ENCODE measurements at places on chromosomes 2 and 18.

- DNase-seq, result no peak
Observed at GRCh38 chr2:181058378-181059269, 78.2 kb downstream of the UBE2E3 start.

DNA sequence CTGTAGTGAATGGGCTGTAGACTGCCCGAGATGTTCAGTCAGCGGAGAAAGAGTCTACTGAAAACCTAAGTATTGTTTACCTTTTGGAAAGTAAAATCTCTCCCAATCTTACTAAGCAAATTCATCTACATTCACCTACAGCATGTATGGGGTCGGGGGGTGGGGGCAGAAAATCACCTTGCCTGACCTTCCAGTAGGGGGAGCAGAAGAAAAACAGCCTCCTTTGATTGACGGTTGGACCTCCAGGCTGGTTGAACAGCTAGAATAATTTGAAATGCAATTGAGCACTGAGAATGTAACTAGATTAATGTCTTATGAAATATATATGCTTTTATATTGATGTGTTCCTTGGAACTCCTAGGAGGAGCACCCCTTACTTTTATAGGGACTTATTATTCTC lies 10.0 kb downstream of the LRATD1 start:
- no peak for DNase-seq

- DNase-seq, result no peak
Observed at GRCh38 chr2:223952280-223952968, 4.8 kb upstream of the MRPL44 start.

DNA sequence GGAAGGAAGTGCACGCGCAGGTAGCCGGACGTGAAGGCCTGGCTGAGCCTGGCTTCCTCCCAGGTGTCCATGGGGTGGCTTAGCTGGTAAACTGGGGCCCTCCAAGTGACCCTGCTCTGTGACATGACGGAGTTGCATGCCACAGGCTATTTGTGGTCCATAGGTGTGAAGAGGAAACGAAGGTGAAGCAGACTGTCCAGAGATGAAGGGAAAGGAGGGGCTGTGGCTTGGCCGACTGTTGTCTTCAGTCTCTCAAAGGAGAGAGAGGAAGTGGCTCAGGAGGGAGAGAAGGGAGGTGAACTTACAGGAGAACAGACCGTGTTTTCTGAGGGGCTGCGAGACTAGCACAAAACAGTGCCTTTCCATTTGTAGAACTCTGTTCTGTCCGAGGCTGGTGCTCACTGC lies 19.3 kb downstream of the INPP5D start:
- no peak for DNase-seq

DNA sequence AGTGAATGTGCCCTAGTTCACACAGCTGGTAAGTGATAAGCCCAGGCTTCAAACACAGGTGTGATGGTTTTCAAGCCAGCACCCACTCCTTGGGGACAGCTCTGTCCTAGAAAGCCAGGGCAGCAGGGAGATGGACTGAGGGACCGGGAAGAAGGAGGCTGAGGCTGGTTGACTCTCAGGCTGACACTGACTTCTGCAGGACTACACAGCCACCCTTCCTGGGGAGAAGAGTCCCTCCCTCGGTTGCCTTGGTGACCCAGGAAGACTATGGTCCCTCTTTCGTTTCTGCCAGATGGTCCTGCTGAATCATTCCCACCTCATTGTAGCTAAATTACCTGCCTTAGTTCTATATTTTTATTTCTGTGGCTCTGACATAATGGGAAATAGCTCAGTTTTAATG lies 11.3 kb upstream of the FSHR start:
- DNase-seq, result no peak

DNA sequence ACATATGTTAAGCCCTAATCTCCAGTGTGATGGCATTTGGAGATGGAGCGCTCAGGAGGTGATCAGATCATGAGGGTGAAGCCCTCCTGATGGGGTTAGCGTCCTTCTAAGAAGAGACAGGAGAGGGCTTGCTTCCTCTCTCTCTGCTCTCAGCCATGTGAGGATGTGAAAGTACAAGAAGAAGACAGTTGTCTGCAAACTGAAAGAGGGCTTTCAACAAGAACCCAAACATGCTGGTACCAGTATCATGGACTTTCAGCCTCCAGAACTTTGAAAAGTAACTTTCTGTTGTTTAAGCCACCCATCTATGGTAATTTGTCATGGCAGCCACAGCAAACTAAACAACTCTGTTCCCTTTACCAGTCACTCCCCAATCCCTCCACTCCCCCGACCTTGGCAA lies 47.4 kb downstream of the CACNB4 start:
- DNase-seq, result no peak

DNA sequence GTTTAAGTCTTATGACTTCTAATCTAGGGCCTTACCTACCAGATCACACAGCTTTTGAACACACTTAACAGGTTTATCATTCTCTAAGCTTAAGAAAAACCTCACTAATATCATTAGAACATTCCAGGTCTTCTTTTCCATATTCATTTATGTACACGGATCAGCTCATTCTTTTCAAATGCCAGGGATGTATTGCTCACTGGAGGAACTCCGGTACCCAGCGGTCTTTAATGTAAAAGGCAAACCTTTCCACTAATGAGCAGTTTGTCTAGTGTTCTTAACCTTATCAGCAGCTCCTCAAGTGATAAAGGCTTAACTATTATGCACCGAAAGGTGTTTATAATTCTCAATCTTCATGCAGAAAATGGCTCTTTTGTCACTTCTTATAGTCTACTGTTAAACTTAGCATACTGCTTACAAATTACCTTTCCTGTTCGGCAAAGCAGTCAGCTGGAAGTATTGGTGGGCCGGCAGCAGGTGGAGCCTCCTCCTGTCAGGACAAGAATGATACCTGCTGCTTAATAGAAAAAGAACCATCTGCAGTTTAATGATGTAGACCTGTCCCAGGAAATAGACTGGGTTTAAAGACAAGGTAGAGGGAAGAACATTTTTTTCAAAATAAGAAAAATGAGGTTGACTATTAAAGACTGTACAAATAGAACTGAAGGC lies 142.7 kb downstream of the FIGN start:
- DNase-seq, result no peak

DNA sequence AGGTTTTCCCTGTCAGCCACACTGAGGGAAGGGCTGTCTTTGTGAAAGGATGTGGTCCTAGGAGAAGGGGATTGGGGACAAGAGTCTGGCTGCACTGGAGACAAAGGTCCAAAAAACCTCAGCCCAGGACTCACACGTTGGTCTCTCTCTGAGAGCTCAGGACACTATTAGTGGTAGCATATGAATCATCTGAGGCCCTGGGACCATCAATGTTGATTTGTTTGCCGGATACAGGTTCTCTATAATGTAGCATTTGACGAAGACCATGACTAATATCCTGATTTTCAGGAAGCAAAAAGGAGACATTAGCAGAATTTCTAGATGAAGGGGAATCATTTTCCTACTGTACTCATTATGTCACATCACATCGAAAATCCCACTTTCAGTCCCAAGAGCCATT lies 22.2 kb upstream of the DNAH6 start:
- DNase-seq, result no peak

DNA sequence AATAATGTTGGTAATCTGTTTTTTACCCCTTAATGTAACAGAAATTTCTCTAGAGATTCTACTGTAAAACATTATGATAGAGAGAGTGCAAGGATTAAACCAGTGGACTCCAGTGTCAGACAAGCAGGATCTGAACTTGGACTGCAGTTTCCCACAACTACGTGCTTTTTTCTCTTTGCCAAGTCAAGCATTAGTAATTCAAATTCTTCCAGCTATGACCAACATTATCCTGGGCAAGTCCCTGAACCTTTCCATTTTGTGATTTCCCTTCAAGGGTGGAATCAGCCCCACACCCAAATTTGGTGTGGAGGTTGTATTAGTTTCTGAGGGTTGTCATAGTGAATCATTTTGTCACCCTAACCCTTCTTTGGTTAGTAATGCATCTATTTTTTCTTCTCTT lies 482.0 kb downstream of the ZNF516 start:
- no peak for DNase-seq

GRCh38 chr2:151161821-151162551 lies 99.7 kb downstream of the RBM43 start:
- DNase-seq, result peak; percentile 54

- no peak for DNase-seq
Observed at GRCh38 chr2:218368621-218369153, 12.0 kb downstream of the CATIP start.

DNA sequence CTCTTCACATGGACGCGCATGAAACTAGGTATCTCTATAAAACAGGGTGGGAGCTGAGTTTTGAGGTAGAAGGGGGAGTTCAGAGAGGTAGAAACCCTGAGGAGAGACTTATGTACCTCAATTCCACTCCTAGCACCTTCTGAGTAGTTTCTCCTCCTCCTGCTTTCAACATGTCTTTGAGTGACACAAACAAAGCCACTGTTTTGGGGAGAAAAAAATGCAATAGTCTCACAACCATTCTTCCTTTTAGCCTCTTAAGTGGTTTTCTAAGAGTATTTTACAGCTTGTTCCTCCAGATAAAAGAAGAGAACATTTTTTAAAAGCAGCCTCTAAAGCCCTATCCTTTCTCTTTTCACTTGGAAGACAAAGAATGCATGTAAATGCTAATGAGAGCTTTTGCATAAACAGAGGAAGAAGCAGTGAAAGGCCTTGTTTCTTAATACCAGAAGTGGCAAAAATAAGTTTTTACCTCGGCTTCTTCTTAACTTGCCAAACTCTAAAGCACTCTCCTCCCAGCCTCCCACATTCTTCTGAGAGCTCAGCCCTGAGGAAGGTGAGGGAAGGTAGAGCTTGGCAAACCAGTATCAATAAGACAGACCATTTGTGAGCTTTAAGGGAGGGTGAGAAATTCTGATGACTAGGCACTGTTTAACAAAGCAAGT lies 1304.4 kb upstream of the ACVR2A start:
- no peak for DNase-seq

GRCh38 chr2:26340831-26341230 lies 5.1 kb upstream of the SELENOI start:
- DNase-seq, result no peak

GRCh38 chr18:25672490-25672889 lies 320.5 kb upstream of the ZNF521 start:
- no peak for DNase-seq

GRCh38 chr2:96762529-96763311 lies 2.0 kb downstream of the CNNM4 start:
- DNase-seq, result no peak

GRCh38 chr2:227849906-227850305 lies 21.5 kb upstream of the DAW1 start:
- DNase-seq, result peak; percentile 71

GRCh38 chr18:48687346-48688042 lies 148.7 kb downstream of the CTIF start:
- no peak for DNase-seq

DNA sequence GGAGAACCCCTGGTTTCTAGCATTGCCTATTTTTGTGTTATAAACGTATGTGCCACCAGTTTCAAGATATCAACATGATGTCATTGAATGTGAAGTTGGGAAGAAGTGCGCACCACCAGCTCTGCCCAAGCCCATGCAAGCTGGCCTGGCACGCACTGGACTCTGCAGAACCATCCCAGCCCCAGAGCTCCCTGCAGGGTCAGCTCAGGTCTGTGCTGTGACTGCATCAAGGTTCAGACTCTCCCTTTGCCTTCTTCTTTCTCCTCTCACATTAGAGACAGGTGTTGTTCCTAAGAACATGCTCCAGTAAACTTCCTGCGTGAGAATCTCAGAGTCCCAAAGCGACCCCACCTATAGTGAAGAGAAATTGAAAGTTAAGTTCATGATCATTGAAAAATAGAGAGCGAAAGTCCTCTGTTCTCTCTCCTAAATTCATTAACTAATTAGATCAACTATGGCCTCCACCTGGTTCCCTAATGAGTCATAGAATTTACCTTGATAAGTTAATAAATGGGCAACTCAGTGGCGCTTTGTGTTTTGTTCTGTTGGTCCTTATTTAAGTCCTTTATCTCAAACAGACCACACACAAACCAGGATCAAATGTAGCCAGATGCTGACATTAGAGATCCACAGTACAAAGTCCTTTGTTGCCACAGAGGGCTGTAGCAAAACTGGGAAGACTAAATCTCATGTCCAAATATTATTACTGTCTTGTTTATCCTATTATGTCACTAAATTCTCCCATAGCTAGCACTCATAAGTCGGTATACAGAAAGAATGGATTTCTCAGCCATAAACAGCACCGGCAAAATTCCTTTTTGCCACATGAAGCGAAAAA lies 432.3 kb downstream of the STK39 start:
- no peak for DNase-seq

DNA sequence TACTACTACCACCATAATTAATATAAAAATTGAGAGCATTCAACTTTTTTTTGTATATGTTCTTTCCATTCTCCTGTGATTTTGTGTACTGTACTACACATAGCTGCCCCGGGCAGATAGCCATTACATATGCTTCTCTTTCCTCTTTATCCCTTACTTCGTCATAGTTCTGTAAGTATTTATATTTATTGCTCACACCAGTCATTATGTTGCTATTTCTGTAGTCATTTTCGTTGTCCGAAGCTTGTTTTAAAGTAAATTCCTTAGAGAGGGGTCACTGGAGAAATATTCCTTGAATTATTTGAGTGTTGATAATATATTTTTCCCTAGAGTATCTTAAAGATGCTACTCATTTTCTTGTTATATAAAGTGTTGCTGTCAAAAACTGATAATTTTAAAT lies 144.0 kb downstream of the CLIP4 start:
- no peak for DNase-seq

DNA sequence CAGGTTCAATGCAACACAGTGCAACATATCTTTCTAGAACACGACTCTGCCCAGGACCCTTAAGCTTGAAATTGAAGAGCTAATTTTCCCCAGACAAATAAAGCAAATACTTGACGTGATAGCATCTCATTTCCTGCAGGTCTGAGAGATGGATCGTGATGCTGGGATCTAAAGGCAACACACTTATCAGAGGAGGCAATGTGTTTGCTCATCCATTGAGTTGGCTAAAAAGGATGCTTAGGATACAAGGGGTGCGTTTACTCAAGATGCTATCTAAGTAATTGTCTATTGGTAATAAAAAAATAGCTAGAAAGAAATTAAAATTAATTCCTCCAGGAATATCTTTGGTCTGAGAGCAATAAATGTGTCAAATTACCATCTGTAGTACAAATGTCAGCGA lies 129.0 kb downstream of the SOCS6 start:
- DNase-seq, result no peak

DNA sequence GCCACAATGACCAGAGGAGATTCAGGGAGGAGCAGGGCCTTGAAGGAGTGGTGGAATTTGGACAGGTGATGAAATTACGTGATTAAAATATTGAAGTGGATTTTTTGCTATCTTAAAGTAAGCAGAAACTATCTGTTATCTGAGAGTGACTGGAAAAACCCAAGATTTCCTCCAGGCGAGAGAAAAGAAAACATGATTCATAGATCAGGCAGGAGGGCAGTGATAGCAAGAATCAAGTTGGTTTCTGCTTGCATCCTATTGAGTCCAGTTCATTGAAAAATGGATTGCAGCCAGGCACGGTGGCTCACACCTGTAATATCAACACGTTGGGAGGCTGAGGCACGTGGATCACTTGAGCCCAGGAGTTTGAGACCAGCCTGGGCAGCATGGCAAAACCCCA lies 127.8 kb downstream of the NXPH2 start:
- DNase-seq, result no peak

DNA sequence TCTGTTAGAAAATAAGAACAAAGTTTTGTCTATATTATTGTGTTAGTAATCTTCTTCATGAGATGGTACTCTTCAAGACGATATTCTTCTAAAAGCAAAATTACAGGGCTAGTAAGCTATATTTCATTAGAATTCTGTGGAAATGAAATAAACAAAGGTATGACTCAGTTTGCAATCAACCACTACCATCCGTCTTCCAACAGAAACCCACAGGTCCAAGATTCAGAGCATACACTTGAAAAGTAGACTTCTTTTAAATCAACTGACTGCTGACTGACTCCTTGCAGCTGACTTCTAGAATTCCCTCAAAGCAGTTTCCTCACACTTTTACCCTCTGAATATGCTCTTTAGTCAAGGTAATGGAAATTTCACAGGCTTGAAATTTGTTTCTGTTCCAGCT lies 193.7 kb downstream of the GCA start:
- DNase-seq, result no peak

All from GM03348 (cell line).